Cardiac ventricle fibroblast (primary cell): ENCODE measurements at places on chromosomes 13 and 19. TPM values are rescaled to one million over a fixed set of nuclear protein-coding genes. Genes with fewer than 3 reads are reported as not detected.

Gene CADM4
- 0.81 and 1.2 TPM in 2 replicates for total RNA-seq

Gene NBEA
- total RNA-seq: 0.83 and 2.0 TPM in 2 replicates

Gene SELENOV
- total RNA-seq: not detected in 2 replicates

Gene ZNF554
- 2.6 and 4.4 TPM in 2 replicates for total RNA-seq

Gene BCAM
- 14.3 and 15.0 TPM in 2 replicates for total RNA-seq

Gene CARS2
- 25.7 and 40.5 TPM in 2 replicates for total RNA-seq

Gene RETN
- not detected in 2 replicates for total RNA-seq

Gene PLK5
- not detected in 2 replicates for total RNA-seq

Gene ZNF382
- total RNA-seq: 2.9 and 6.3 TPM in 2 replicates

Gene ICAM4
- total RNA-seq: 0.10 and 0.50 TPM in 2 replicates

Gene PLPP2
- 3.3 and 8.0 TPM in 2 replicates for total RNA-seq

Gene PRTN3
- total RNA-seq: not detected in 2 replicates

Gene SHISA7
- total RNA-seq: not detected in 2 replicates

Gene C3
- 1,308 and 1,917 TPM in 2 replicates for total RNA-seq

Gene FREM2
- not detected in 2 replicates for total RNA-seq

Gene TMEM145
- not detected in 2 replicates for total RNA-seq

Gene ZNF44
- 2.4 and 3.3 TPM in 2 replicates for total RNA-seq

Gene SIGLECL1
- total RNA-seq: not detected in 2 replicates

Gene MTUS2
- not detected in 2 replicates for total RNA-seq

Gene F7
- not detected in 2 replicates for total RNA-seq

Gene C19orf33
- not detected in 2 replicates for total RNA-seq
